Left colon (tissue), 2 donors: ENCODE measurements at places on chromosomes 6 and 20.

- DNase-seq, result no peak
These were observed 66.4 kb upstream of the PRL start for GRCh38 chr6:22363166-22363713.

GRCh38 chr6:168737481-168737880 is 296.5 kb downstream of the SMOC2 start:
- no peak for DNase-seq

DNA sequence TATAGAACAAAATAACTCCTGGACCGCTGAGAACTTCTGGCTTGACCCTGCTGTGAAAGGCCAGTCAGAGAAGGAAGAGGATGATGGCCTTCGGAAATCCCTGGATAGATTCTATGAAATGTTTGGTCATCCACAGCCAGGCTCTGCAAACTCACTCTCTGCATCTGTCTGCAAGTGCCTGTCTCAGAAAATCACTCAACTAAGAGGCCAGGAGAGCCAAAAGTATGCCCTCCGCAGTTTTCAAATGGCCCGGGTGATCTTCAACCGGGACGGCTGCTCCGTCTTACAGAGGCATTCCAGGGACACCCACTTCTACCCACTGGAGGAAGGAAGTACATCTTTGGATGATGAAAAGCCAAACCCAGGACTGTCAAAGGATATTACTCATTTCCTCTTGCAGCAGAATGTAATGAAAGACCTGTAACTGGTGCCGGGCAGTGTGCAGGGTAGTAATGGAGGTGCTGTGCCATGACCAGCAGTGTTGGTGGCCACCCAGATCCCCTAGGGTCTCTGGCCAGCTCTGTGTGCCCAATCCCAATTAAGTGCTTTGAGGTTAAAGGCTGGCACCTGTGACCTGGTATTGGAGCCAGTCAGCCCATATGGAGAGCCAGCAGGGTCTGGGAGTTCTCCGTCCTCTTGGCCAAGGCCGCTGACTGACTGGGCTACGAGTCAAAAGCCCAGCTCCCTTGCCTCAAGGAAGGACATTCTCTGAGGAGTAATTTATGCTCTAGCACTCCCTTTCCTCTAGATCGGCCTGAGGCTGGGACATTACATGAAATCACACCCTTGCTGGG is 87.1 kb downstream of the TRMT6 start:
- DNase-seq, result no peak

DNA sequence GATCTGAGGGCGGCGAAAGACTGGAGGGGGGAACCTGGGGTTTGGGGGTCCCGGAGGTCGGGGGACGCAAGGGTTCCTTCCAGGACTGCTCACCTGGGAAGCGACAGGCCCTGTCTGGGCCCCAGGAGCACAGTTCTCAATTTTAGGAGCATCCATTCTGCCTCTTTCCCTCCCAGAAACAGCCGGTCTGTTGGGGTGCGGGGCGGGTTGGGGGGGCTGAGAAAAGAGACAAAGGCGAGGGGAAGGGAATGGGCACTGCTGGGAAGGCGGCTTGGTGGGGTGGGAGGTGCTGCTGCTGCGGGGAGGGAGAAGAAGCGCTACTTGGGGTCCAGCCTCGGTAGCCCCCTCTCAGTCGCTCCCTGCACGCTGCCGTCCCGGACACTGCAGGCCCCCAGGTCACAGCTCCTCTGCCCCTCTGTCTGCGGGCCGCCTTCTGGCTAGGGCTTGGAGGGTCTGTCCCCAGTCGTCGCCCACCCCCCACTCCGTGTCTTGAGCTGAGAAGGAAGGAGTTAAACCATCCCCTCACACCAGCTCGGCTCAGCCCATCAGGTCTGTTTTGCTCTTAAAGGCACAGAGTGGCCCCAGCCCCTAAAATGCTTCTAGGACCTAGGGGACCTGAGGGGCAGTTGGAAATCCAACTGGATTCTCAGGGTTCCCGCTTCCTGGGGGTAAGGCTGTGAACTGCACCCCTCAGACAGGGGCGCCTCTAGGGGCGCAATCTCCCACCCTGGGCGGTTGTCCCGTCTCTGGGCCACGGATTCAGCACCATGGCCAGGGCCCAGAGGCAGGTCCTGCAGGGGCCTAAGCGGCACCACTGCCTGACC is 690 bp downstream of the GDAP1L1 start:
- no peak for DNase-seq

- no peak for DNase-seq
These were observed 295.1 kb upstream of the AGPAT4 start for GRCh38 chr6:161568885-161569456.

DNA sequence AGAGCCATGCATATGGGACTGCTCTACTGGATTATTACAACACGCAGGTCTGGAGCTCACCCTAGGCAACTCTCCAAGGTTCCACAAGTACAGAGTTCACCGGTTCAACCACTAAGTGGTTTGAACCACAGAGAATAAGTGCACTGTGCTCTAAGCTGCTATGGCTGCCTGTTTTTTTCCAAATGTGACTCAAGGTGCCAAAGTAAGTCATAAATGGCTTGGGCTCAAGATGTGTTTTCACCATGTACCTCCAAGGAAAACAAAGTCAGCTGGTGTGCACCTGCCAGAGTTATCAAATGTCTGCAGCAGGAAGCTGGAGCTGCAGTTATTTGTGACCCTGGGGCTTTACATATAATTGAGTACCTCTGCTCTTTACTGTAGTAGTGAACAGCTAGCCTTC is 76.7 kb downstream of the PREP start:
- peak; percentile 42 for DNase-seq

- no peak for DNase-seq
These were observed 59.8 kb upstream of the CARMIL1 start for GRCh38 chr6:25219216-25219916.

GRCh38 chr6:8557014-8557748 is 121.8 kb upstream of the SLC35B3 start:
- no peak for DNase-seq

GRCh38 chr6:70351461-70351860 is 48.6 kb upstream of the COL9A1 start:
- DNase-seq, result no peak

DNA sequence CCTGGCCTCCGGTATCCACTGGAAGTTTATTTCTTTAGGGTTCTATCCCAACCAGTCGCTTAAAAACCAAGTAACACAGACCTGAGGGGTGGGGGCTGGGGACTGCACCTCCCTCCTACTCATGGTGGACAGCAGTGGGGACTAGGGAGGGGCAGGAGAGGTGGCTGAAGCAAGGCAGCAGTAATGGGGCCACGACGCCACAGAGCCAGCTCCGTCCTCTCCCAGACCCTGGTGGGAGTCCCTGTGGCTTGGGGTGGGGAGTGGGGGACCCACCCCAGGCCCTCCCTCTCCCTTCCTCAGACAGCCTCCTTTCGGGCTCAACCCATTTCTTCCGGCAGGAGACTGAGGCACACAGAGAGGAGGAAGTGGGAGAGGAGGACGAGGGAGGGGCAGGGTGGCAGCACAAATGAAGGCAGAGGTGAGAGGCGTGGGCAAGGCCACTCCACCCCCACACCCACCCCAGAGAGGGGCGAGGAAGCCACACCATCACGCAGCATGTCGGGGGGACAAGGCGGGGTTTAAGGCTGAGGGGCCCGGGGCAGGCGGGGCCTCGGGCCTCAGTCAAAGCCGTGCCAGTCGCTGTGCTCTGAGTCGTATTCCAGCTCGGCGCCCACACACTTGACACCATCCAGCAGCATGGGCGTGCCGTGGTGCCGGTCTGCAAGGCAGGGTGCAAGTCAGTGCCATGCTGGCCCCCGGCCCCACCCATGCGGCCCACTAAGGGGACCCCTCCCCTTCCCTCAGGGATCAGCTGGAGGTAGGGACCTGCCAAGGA is 13.9 kb downstream of the ADISSP start:
- no peak for DNase-seq

DNA sequence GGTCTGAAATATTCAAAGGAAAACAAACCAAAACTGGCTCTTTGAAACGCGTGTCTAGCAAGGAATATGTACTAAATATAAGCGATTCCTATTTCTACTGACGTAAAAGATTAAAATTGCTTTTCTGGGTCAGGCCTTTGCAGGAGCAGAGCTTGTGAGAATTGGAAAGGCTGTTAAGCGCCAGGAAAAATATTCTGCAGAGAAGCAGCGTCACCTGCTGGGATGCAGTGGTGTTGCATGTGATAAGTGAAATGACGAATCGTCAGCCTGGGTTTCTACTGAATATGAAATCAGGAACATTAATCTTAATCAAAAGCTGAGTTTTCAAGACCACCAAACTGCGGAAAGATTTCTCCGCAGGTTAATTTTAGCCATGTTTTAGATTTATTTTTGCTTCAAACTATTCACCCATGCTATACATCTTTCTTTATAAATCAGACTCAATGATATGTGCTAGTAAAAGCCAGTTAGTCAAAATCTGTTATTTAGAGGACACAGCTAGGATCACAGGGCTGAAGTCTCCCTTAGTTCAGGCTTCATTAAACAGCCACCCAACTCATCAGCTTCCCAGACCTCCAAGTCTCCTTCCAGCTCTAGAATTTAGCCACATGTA is 67.4 kb downstream of the ALDH8A1 start:
- DNase-seq, result no peak

GRCh38 chr6:36386495-36387439 is 702 bp downstream of the ETV7 start:
- DNase-seq, result peak; percentile 42

- DNase-seq, result no peak
These were observed 69.2 kb upstream of the DUSP22 start for GRCh38 chr6:223136-223535.

DNA sequence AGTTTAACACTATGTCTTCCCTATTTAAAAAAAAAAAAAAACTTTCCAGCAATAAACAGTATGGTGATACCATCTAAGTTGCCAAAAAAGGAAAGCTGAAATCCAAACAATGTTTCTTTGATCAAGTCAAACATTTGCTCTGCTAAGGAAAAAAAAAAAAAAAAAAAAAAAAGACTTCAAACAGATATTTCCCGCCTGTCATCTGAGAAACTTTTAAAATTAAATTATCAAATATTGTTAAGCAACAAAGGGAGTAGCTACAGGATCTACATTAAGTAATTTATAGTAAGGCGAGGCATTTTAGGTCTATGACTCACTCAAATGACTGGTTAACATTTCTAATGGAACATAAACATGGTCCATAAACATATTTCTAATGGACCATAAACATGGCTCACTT is 121.2 kb downstream of the DST start:
- no peak for DNase-seq

DNA sequence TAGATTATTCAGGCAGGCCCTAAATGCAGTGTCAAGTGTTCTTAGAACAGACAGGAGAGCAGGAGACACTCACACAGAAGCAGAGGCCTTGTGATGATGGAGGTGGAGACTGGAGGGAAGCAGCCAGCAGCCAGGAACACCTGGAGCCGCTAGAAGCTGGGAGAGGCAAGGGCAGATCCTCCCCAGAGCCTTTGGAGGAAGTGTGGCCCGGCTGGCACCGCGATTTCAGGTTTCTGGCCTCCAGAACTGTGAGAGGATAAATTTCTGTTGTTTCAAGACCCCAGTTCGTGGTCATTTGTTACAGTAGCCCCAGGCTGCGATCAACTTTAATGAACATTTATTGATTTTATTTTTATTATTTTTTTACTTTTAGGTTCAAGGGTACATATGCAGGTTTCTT is 203.0 kb downstream of the QKI start:
- DNase-seq, result no peak

GRCh38 chr6:46201702-46202101 is 30.9 kb upstream of the ENPP5 start:
- DNase-seq, result no peak

DNA sequence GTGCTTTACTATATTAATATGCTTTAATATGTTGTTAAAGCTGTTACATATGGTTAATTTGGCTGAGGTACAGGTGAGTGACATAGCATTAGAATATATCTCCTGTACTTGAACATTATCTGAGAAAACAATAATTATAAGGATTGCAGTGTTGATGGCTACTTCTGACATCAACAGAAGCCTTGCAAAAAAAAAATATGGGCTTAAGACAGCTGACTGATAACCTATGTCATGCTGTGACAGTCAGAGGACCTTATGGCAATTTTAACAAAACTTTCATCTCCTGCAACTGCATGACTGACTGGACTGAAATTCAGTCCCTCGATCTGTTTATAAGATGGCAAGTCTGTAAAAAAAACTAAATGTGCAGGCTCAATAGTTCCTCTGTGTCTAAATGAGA is 27.5 kb upstream of the TBX18 start:
- no peak for DNase-seq

- no peak for DNase-seq
These were observed 72.6 kb downstream of the ERMARD start for GRCh38 chr6:169824021-169824420.

GRCh38 chr6:156589281-156589680 is 187.9 kb upstream of the ARID1B start:
- no peak for DNase-seq

- DNase-seq, result no peak
These were observed 56.2 kb downstream of the KIF13A start for GRCh38 chr6:17931227-17931626.

- DNase-seq, result no peak
These were observed 21.0 kb upstream of the RNF217 start for GRCh38 chr6:124941259-124941658.

DNA sequence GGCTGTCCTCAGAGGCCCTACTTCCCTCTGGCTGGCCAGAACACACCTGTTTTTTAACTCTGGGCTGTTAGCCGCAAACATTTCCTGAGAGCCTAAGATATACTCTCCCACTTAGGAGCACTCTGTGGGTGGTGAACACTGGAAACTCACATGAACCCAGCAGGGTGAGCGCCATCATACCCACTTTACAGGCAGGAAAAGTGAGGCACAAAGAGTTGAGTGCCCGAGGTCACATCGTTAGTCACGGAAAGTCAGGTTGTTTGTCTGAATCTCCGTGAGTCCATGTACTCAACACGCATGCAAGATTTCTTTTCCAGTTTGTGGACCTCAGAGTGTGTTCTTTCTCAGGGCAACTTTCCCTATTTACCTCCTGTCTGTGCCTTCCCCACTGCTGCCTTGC is 1.9 kb downstream of the BAK1 start:
- DNase-seq, result no peak

DNA sequence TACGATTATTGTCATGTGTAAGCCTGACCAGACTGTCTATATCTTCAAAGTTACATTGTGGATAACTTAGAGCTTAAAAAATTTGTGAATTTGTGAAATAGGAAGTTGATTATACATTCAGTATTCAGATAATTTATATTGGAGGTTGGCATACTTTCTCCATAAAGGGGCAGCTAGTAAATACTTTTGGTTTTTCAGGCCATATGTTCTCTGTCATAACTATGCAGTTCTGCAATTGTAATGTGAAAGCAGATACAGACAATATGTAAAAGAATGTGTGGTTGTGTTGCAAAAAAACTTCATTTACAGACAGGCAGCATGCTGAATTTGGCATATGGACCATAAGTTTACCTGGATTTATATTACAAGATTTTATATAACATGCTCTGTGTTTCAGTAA is 29.3 kb downstream of the HSF2 start:
- no peak for DNase-seq

DNA sequence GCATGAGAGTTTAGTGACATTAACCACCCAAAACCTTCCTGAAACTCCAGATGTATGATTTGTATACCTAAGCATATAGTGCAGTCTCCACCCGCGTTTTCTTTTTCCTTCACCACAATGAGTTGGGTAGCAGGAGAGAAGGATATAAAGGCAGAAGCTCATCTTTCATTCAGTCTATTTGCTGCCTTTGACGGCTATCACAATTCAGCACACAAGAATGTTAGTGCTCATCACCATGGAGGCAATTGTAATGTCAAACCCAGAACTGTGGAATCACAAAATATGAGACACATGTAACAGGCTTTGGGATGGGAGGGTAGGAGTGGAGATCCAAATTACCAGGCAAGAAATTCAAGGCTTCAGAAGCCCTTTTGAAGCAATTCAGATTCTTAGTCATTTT is 17.6 kb downstream of the ZHX3 start:
- DNase-seq, result no peak
